ENCODE measurements at places on chromosomes 4 and X. TPM values are rescaled to one million over a fixed set of nuclear protein-coding genes. Genes with fewer than 3 reads are reported as not detected.
A peak's percentile ranks its signal among the peaks of the same experiment; 100 is the strongest.

GRCh38 chrX:135009838-135010237 lies 12.5 kb downstream of the RTL8B start:
- H3K27me3 ChIP-seq = no peaks in the 10 kb centered on the region
- H3K4me1 ChIP-seq = no peaks in the 10 kb centered on the region
- no peak overlapping the region for H3K4me3 ChIP-seq
- DNase-seq = no peak
- no peaks in the 10 kb centered on the region for H3K36me3 ChIP-seq
- no peak overlapping the region for H3K27ac ChIP-seq

- no peak for DNase-seq
- no peaks in the 10 kb centered on the region for H3K27me3 ChIP-seq
- no peak overlapping the region for H3K4me3 ChIP-seq
- H3K27ac ChIP-seq = no peak overlapping the region
- H3K36me3 ChIP-seq = peaks cover 44% of the 10 kb centered on the region
- H3K4me1 ChIP-seq = peaks cover 8% of the 10 kb centered on the region
Observed at GRCh38 chrX:76183289-76184049, 10.6 kb downstream of the PBDC1 start.

- no peaks in the 10 kb centered on the region for H3K27me3 ChIP-seq
- H3K4me1 ChIP-seq = peaks cover 2% of the 10 kb centered on the region
- no peak for DNase-seq
- H3K4me3 ChIP-seq = no peak overlapping the region
- no peak overlapping the region for H3K27ac ChIP-seq
Observed at GRCh38 chr4:152256996-152257395, 278.9 kb downstream of the FBXW7 start.

DNA sequence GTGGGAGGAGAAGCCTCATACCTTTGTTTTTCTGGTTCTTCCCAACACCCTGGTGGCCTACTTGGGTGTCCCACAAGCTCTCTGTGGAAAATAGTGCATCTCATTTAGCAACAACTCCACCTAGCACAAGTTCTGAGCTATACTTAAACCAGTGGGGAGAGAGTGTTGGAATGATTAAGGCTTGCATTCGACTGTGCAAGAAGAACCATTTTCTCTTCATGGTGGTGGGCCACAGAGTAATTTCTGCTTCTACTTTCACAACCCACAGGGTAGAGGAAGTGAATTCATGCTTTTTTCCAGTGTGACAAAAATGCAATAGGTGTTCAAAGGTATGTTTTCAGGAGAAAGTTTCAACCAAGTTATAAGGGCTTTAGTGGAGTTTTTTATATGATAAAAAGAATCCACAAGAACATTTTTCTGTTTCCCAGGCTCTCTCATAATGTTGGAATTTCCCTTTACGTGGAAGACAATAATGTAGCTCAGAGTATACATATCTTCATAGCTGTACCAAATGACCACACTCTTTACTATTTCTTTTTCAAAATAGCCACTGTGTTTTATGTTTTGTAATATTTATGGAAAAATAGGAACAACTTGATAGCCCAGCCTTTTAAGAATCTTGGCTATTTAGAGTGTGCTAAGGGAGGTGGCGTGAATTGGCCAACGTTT lies 80.3 kb upstream of the HHIP start:
- H3K4me1 ChIP-seq = no peaks in the 10 kb centered on the region
- H3K4me3 ChIP-seq = no peak overlapping the region
- peaks cover 3% of the 10 kb centered on the region for H3K27me3 ChIP-seq

- no peak overlapping the region for H3K27ac ChIP-seq
- no peak for DNase-seq
- no peaks in the 10 kb centered on the region for H3K36me3 ChIP-seq
- H3K4me3 ChIP-seq = no peak overlapping the region
Observed at GRCh38 chr4:171727185-171727584, 86.0 kb upstream of the GALNTL6 start.

DNA sequence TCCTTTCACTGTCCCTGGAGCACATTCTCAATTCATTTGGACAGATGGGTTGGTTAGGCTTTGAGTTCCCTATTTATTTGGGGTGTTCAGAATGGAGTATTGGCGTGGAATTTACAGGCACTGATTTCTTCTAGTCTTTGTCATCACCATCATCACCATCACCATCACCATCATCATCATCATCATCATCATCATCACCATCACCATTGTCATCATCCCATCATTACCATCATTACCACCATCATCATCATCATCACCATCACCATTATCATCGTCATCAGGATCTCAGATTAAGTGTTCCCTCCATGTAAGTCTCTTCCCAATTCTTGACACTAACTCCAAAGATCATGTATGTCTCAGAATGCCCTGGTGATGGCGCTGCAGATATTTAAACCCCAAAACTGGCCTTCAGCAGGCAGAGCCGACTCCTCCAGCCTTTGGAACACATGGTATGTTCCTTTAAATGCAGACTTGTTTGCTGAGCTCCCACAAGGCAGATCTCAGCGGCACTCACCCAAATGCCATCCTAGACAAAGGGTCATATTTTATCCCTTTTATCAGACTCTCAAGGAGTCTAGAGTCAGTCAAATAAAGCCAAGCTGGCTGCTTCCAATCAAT lies 19.8 kb upstream of the FAM9A start:
- DNase-seq = no peak
- H3K4me3 ChIP-seq = no peak overlapping the region
- H3K36me3 ChIP-seq = no peaks in the 10 kb centered on the region
- no peaks in the 10 kb centered on the region for H3K27me3 ChIP-seq

- H3K4me3 ChIP-seq = peak overlapping the region; percentile 85
- no peak for DNase-seq
- H3K27ac ChIP-seq = no peak overlapping the region
- H3K27me3 ChIP-seq = peaks cover 47% of the 10 kb centered on the region
Observed at GRCh38 chr4:168319486-168320019, 1.0 kb upstream of the DDX60 start.

Gene CLDN2
- 1.2 TPM for total RNA-seq

Gene KLF3
- total RNA-seq = 97.1 TPM

Gene SLC38A5
- 0.74 TPM for total RNA-seq

Gene BBS7
- total RNA-seq = 23.2 TPM

Measured in progenitor cell of endocrine pancreas (in vitro differentiated cells).